ENCODE measurements at places on chromosomes 3 and 15.
A peak's percentile ranks its signal among the peaks of the same experiment; 100 is the strongest.

GRCh38 chr3:194130807-194131589, 5.0 kb upstream of the HES1 start:
- DNase-seq, result peak; percentile 68

GRCh38 chr15:68512052-68512451, 66.7 kb upstream of the CORO2B start:
- no peak for DNase-seq

DNA sequence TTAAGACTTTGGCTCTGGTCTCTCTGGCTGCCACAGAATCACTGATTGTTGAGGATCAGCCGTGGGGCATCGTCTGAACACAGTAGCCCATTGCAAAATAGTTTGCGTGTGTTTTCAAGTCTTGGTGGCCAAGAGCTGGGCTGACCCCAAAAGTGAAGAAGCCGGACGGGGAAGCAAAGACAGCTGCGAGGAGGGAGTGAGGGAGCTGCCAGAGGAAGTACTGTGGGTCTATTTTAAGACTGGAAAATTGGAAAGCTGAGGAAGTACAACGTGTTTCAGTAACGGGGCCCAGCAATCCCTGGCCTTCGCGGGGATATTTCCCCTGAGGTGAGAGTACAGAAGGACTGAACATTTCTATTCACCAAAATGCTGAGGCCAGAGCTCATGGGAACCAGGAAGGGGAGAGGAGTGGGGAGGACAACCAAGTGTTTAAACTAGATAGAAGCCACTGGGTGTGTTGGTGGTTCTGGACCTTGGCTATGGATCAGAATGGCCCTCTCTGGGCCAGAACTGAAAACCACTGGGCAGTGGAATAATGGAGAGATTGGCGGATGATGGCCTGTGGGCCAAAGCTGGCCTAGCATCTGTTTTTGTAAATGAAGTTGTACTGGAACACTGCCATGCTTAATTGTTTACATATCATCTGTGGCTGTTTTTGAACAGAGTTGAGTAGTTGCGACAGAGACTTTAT, 34.1 kb upstream of the LIMD1 start:
- DNase-seq, result no peak

- no peak for DNase-seq
Observed at GRCh38 chr3:13536832-13537231, 12.1 kb upstream of the FBLN2 start.

DNA sequence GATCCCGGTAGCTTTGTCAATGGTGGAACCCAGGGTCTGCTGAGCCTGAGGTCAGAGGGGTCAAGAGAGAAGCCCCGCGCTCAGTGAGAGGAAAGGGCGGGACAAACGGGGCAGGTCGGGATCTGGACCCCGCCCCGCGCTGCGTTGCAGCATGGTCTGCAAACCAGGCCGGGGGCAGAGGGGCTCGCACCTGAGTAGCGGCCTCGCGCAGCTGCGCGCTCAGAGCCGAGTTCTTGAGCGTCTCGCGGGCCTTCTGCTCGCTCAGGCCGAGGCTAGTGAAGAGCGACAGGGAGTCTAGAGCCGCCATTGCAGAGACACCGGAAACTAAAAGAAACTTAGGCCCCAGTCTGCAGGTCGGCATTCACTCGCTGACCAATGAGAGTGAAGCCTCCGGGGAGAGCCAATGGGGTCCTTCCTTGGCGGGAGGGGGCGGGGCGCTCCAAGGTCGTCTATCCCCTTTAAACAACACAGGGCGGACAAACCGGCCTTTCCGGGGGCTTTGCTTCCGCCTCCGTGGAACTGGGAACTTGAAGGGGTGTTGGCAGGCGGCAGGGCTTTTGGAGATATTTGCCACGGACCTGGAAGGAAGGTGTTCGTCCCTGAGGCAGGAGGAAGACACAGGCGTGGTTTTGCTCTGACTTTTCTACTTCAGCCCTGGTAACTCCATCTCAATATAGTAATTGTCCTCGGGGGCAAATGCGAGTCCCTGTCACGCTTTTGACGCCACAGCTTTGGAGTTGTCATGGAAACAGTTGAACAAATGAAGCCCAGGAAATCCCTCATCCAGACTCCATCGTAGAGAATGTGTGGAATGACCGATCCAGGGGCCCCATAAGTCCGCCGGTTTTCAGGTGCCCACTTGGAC, at the start of gene QARS1:
TSS of gene QARS1 (minus strand) at position 331 of the 865 bp plus-strand sequence. CDS start at position 307, 24 bp downstream.
- DNase-seq, result peak; percentile 92

- no peak for DNase-seq
Observed at GRCh38 chr3:127986803-127987202, 65.4 kb upstream of the SEC61A1 start.

DNA sequence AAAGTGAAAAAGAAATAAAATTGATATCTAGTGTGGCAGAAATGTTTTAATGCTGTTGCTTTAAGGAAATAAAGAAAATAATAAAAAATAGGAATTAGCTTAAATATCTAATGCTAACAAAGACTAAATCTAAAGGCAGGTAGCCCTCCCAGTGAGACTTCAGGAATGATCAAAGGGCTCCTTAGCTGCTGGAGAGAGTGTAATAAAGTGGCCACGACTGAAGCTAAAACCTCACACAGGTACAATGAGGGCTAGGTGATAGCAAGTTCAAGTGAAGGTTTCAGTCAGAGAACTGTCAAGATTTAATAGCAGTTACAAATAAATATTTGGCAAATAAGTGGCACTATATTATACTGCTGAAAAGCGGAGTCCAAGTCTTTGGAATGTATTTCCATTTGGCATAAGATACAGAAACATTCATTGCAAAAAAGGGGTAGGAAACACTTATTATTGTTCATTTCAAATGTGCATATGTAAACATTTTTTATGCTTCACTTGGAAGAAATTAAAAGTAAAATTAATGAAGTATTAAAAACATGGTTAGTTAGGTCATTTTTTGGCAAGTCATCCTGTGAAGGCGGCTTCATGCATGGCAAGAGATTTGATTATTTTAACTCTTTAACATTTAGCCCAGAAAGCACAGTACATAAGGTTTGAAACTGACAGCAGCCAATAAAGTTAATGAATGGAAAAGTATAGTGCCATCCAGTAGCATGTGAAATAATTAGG, 168.2 kb downstream of the ECT2 start:
- DNase-seq, result no peak

Measured in LoVo (cell line).